GM04504 (cell line): ENCODE measurements at places on chromosomes 3 and 15.

GRCh38 chr15:38520035-38520434, 44.6 kb downstream of the RASGRP1 start:
- DNase-seq, result no peak

- no peak for DNase-seq
Observed at GRCh38 chr15:63764124-63764803, 69.5 kb downstream of the HERC1 start.

DNA sequence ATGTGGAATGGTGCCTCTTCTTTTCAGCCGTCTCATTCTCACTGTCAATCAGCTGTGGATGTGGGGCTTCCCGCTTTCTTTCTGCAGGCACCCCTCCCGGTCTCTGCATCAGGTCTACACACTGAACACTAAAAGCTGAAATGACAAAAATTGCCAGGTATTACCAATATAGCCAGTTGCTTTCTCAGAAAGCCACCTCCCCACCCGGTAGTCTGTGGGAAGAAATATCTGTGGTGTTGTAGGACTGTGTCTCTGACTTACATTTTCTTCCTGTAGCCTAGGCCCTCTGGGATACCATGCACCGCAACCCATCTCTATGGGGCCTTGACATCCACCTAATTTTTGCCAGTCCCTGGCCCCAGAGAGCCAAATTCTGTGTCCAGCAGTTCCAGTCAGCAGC, 19.2 kb upstream of the EPHB1 start:
- DNase-seq, result no peak

- no peak for DNase-seq
Observed at GRCh38 chr3:78871048-78871447, 896.8 kb downstream of the ROBO1 start.

DNA sequence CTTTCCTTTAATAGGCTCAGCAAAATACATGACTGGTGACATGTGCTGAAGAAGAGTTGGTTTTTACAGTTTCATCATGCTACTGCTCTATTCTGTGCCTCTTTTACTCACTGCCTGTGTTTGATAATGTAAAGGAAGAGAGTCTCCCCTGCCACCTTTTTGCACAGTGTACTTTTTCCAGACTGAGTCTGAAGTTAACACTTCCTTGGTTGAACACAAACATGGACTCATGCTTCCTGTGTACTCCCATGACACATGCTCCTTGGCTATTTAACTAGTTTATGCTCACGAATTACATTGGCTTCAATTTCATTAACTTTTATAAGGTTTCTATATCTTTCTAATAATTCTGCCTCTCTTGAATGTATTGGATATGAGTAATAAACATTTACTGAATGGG, 396.1 kb downstream of the VGLL3 start:
- no peak for DNase-seq

- no peak for DNase-seq
Observed at GRCh38 chr3:139759470-139759869, 81.7 kb upstream of the NMNAT3 start.
